ENCODE measurements at places on chromosomes 5 and 9. TPM values are rescaled to one million over a fixed set of nuclear protein-coding genes. Genes with fewer than 3 reads are reported as not detected.

DNA sequence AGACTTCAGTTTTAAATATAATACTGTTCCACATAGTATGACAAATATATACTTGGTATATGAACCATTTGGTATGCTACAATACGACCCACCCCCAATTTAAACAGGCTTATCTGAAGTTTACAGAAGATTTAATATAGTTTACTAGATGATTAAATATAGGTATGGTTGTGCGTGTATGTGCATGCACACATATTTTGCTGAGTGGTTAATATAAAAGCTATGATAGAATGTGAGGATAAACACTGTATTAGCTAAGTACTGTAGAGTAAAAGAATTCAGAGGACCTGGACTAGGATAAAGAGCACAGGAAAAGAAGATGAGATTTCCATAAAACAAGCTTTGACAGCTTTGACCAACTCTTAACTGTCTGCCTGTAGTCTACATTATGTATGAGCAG lies 356.7 kb downstream of the PDE4D start:
- no peak for DNase-seq

- no peak for DNase-seq
Observed at GRCh38 chr5:122170620-122171019, 41.3 kb downstream of the ZNF474 start.

DNA sequence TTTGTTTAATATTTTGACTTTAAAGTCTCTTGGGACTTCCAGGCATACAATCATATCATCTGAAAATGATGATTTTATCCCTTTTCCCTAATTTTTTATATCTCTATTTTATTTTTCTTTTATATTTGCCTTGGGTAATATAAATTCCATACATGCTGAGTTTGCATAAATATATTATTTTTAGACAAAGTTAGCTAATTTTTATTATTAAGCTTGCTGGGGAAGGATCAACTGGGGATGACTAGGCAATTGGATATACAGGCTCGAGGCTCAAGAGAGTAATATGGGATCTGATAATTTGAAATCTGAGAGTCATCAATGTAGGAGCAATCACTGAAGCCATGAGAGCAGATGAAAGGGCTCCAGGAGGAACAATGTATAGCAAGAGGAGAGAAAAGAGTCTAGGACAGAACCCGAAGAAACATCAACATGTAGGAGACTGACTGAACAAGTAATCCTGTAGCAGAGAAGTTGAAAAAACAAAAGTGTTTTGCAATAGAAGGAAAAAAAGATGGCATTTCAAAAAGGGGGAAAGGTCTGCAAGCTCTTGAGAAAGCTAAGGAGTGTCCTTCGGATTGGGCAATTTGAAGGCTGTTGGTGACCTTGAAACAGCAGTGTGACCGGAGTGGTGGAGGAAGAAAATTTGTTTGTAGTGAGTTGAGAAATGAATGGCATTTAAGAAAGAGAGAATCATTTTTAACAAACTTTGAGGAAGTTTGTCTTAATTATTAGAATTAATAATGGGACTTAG lies 17.0 kb upstream of the RHOBTB3 start:
- no peak for DNase-seq

GRCh38 chr5:14081791-14082190 lies 61.4 kb upstream of the TRIO start:
- DNase-seq, result no peak

DNA sequence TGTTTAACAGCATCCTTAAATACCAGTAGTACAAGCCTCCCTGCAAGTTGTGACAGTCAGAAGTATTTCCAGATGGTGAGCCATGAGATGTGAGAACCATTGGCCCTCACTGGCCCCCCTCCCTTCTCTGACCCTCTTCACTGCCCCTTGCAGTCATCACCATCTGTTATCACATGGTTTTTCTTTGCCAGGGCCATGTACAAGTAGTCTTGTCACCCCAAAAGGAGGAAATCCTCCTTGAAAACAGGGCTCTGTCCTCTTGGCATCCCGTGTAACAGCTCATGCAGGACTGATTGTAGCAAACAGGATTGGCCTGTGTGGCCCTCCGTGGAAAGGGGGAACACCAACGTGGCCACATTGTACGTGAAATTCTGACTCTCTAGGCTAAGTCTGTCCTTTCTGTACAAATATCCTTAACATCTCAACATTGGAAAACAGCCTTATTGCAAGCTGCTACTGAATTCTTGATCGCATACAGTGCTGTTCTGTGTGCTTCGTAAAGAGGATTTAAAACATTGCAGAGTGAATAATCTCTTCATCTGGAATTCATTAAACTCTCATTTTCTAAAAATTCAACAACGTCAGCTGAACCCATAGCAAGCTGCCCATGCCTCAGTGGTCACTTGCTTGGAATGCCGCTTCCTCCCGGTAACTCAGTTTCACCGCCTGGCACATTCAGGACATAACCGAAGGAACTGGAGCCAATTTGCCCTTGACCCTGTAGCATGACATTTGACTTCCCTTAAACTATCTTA lies 171.7 kb downstream of the ATPSCKMT start:
- no peak for DNase-seq

- no peak for DNase-seq
Observed at GRCh38 chr5:37955748-37956147, 115.9 kb upstream of the GDNF start.

The ARL14EPL gene
- not detected for total RNA-seq

The NMUR2 gene
- not detected for total RNA-seq

All from H4 (cell line).